ENCODE measurements at places on chromosomes 2 and 18.
A peak's percentile ranks its signal among the peaks of the same experiment; 100 is the strongest.

DNA sequence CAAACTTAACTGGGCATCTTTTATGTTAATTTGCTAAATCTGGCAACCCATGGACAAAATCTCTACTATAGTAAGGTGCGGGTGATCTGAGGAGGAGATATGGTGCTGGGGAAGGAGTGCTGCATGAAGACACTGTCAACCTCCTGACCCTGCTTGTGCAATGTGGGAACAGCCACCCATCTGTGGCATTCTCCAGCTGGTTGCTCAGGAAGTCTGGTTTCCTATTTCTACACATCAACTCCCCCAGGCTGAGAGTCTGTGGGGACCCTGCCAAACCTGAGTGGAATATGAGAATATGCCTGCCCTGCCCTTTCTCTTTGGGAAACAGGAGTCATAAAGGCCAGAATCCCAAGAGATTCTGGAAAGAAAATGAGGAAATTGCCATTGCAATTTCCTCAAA, 60.1 kb upstream of the PAX3 start:
- no peak for DNase-seq

DNA sequence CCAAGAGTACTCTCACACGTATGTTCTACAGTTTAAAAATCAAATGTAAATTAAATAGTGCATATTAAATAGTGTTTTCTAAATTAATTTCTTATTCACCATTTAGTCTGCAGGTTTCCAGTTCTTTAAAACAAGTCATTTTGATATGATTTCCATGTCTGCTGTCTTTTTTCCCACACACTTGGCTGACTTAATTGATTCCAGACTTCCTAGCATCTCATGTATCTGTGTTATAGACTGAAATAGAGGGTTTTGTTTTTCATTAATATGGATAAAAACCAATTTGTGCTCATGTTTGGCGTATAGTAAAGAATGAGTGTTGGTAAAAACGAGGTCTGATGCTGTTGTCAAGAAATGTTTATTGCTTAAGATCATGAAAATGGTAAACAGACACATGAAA, 104.3 kb downstream of the SRBD1 start:
- DNase-seq, result no peak

GRCh38 chr18:33805592-33805991, 227.6 kb downstream of the ASXL3 start:
- no peak for DNase-seq

- DNase-seq, result no peak
These were observed 28.6 kb upstream of the ATIC start for GRCh38 chr2:215283221-215283620.

- no peak for DNase-seq
These were observed 92.0 kb upstream of the CYP1B1 start for GRCh38 chr2:38167968-38168350.

DNA sequence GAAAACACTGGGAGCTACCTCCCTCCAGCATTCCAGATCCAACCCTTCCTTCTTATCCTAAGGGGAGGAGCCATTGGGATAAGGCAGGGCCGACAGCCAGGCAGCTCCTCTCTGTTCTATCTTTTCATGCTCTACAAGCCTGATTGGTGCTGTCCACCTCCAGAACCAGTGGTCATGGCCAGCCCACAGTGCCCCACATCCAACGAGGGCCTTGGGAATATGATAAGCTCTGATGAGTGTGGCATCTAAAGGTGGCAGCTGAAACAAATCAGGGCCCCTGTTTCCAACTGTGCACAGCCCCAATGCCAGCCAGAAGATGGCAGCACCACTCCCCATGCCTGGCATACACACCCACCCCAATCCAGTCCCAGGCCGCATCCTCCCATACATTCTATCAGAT, 329.3 kb downstream of the C1D start:
- no peak for DNase-seq

DNA sequence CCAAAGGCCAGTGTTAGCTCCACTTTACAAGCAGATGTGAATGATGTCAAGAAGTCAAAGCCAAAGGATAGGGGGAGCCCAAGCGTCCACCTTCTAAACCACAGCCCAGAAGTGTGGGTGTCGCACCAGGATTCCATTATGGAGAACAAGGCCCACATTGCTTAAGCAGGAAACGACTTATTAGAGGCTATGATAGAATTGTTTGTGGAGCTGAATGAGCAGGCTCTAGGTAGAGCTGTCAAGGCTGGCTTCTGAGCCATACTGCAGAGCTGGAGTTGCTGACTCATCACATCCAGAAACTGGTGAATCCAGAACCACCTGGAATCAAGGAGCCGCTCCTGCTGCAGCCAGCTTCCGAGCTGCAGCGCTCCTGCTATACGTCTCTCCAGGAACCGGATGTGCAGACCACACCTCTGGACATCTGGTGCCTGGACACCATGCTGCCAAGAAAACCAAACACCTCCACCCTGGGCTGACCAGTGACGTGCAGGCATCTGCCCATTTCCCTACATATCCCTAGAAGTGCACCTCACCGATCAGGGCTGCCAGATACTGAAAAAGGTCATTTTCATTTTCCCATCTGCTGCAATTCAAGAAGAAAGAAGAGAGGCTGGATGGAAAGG, 6.2 kb upstream of the TWIST2 start:
- peak; percentile 11 for DNase-seq

GRCh38 chr18:8556424-8556823, 52.8 kb upstream of the RAB12 start:
- DNase-seq, result no peak

GRCh38 chr2:219209236-219210195, 2.9 kb downstream of the ZFAND2B start:
- no peak for DNase-seq

- no peak for DNase-seq
These were observed 230.7 kb downstream of the ZNF516 start for GRCh38 chr18:76264198-76264875.

DNA sequence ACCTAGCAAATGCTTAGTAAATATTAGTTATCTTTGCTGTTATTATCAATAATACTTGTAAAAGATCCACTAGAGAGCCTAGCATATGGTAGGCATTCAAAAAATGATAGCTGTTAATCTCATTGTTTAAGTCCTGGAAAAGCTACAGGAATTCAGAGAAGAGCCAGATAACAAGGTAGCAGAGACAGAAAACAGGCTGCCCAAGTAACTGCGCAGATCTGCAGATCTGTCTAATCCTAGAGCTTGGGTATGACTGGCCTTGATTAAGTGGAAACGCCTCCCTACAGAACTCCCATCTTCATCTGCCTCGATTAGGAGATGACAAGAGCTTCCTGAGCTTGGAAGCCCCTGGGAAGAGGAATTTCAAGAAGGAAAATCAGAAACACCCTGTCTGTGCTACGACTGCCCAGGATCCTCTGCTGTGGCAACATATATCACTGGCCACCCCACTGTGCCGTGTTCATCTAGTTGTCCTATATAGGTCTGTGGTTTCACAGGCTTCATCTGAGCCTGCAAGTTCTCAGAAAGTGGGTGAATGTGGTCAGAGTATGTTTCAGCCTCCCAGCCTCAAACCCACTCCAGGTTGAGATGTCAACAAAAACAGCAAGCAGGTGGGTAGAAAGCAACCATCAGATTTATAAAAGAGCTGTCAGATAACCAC, 151.5 kb upstream of the PKDCC start:
- DNase-seq, result no peak

DNA sequence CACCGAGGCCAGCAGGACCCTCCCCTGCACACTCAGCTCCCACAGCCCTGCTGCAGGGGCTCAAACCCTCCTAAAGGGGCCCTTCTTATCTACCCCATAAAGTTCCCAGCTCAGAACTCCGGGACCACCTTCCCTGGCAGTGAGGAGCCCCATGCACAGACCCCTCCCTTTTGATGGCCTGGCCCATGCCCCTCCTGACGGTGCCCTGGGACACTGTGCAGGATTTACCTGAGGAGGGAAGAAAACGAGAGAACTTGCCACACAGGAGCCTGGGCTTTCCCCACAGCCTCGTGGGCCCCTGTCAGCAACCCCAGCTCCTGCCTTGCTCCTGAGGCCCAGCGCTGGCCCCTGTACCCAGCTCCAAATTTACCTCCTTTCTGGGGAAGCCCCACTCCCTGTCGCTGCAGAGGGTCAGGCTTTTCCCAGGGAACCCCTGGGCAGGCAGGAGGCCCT, 206.3 kb upstream of the SALL3 start:
- DNase-seq, result no peak

DNA sequence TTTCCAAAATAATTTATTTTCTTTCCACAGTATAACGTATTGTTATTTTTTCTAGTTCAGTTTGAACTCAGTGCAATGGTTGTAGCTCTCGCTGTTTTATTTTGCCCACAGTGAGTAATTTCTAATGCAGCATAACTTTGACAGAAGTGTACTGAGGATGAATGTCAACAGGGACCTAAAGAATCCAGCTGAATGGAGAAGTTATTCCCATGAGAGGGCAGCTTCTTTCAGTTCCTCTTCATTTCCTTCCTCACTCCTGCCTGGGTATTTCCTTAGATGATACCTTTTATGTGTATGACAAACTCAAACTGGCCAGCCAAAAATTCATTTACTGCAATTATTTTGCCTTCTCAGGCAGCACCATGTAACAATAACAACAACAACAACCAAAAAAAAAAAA, 1223.1 kb upstream of the ZEB2 start:
- no peak for DNase-seq

- no peak for DNase-seq
These were observed 187.3 kb downstream of the SNTG2 start for GRCh38 chr2:1137913-1138391.

DNA sequence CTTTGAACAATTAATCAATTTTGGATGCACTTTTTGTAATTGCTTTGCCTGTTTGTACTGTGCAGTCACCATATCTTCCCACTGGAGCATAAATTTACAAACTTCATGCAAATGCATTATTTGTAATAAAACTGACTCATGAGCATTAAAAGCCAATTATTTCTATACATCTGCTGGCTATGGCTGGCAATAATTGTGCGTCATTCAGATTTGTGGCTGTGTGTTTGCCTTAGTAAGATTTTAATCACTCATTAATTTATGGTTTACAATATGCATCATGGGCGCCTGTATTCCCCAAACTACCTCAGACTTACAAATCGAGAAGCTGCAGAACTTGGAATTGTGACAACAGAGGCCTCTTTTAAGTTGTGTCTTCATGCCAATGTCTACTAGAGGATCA, 132.4 kb upstream of the TRIB2 start:
- peak; percentile 5 for DNase-seq

All from muscle of back (tissue), 13 donors.